ENCODE measurements at places on chromosomes 6 and 20. TPM values are rescaled to one million over a fixed set of nuclear protein-coding genes. Genes with fewer than 3 reads are reported as not detected.
A peak's percentile ranks its signal among the peaks of the same experiment; 100 is the strongest.

DNA sequence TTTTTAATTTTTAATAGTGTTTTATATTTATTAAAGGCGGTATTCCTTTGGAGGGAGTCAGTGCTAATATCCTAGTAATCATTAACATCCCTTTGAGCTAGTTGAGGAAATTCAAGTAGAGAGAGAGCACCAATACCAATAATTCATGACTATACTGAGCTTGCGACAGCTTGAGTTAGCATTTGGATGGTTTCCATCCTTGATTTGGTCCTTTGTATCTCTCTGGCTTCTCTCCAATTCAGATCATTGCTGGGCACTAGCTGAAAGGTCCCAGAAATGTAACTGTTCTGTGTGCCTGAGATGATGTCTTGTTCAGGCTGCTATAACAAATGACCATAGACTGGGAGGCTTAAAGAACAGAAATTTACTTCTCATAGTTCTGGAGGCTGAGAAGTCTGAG is 77.0 kb downstream of the RNF144B start:
- DNase-seq, result no peak

DNA sequence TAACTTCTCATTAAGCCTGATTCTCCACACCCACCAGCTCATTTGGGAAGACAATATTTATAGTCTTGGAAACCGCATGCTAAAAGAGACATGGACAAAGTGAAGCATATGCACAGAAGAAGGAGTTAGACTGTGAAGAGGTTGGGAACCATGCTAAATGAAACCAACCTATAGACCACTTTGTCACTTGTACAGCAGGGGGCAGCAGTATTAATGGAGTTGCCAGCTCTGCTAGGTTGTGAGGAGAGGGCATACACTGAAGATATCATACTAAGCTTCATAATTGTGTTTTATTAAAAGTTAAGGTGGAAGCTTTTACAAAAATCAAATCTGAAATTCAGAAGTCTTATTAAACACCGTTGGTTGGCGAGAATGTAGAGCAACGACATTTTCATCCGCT is 38.3 kb upstream of the HMGCLL1 start:
- no peak for DNase-seq

GRCh38 chr6:159929819-159930218 is 39.0 kb downstream of the MAS1 start:
- DNase-seq, result peak; percentile 12

DNA sequence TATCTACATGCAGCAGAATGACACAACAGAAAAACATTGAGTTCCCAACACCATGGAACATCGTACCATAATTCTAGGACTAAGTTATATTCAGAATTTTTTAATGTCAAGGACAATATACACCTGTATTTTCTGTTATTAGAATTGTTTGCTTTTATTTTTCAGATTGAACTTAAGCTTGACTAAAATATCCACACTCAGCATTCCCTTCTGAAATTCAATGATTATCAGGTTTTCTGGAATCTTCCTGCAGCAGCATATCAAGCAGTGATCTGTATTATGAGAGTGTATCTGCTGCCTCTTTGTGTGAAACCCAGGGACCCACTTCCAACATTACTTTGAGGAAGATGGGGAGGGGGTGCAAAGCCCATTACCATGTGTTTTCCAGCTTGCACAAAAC is 578.6 kb upstream of the JAG1 start:
- no peak for DNase-seq

DNA sequence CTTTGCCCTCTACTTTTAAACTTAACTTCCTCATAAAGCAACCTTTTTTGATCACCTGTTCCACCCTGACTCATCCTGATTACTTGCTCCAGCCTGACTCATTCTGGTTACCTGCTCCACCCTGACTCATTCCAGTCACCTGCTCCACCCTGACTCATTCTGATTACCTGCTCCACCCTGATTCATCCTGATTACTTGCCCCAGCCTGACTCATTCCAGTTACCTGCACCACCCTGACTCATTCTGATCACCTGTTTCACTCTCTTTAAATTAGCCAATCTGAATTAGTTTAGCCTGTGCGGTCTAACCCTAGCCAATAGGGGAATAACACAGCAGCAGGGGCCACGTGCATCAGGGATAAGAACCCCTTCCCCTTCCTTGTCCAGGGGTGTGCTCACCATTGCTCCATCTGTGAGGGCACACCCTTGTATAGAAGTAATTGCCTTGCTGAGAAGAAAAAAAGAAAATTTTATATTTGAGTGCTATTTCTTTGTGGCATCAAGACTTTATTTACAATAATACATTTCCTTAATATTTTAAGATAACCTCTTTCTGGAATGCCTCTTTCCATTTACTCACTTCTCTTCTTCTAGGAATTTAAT is 17.9 kb downstream of the HLA-G start:
- DNase-seq, result peak; percentile 47

DNA sequence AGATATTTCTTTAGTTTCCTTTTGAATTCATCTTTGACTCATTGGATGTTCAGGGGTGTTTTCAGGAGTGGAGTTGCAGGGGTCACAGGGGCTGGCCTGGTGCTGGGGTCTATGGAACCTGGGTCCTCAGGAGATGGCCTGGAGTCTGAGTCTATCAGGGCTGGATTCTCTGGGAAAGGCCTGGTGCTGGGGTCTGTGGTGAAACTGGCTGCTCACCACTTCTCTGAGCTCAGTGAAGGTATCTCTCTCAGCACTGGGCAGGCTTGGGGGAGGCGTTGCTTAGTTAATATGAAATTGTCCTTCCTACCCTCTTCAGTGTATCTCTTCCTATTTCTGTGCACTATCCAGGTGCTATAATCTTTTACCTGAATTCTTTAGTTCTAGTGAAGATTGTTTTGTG is 83.1 kb upstream of the SLC24A3 start:
- no peak for DNase-seq

- DNase-seq, result no peak
These were observed 28.0 kb upstream of the TULP4 start for GRCh38 chr6:158284007-158284875.

- DNase-seq, result no peak
These were observed 26.4 kb upstream of the MCM3 start for GRCh38 chr6:52310932-52311331.

DNA sequence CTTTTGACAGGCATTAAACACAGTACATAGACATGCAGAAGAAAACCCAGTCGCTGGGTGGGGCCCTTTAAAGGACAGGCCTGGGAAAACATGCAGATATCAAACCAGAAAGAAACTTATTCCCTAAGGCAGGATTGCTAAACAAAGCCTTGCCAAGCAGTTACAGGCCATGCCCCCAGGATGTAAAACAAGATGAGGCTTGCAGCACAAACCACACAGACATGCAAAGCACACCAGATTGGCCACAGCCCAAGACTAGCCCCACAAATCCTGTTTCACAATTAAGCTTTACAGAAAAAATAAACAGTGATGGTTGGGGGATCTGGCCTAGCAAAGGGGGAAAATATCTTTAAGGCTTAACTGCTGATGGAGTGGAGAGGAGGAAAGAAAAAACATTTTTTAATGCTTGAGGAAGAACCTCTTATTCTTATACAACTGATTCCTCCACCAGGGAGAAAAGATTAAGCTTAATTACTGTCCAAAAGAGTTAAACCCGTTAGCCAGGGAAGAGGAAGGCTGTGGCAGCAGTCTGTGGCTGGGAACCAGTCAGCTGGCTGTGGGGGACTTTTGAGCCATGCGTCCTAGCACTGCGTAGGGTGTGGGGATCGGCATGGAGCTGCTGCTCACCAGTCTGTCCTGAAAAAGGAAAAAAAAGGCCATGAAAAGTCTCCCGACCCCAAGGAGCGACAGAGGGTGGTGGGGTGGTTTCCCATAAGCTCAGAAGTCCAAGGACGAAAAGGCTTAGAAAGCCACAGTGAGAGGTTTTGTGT is 28.4 kb downstream of the COL19A1 start:
- no peak for DNase-seq

DNA sequence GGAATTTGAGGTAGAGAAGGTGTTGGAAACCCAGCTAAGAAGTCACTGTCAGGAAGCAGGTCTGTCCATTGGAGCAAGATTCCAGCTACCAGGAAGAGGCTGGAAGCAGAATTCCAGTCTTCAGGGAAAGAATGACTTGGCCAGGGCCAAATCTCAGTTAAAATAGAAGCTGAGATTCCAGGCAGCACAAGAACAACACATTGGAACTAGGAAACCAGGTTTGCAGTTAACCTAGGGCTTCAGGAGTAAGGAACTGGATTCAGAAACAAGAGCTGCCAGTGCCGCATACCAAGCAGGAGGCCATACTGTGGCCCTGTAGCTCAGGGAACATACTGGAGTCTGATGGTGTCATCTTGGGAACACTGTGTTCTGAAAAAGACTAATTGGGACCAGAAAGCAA is 73.7 kb upstream of the FUCA2 start:
- DNase-seq, result no peak

DNA sequence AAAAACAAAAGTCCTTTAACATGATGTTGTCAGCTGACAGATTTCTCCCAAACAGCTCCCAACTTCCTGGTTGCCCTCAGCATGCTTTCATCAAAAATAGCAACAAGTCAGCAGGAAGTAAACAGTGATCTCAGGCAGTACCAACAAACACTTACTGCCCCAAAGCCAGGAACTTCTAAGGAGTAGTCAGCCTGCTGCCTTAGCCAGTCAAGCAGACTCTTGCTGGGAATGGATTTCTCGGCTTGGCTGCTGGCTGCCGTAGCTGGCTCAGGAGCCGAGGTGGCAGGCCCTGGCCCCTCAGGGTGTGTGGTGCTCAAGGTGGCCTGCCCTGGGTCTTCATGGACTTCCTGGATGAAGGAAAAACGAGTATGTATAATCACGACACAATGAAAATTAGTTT is 46.6 kb upstream of the EMILIN3 start:
- no peak for DNase-seq

DNA sequence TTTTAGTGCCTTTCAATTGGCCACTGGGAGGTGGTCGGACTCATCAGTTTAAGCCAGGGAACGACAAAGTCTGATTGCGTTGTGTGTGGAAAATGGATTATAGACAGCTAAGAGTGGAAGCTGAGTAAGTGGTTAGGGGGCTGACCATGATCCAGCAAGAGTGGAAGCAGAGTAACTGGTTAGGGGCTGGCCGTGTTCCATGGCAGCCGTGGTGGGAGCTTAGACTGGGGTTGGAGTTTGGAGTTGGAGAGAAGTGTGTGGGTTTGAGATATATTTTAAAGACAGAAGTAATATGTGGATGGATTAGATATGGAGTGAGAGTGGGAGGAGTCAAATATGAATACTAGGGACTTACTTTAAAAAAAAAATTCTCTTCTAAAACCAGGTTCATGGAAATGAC is 41.7 kb downstream of the LRRN4 start:
- DNase-seq, result no peak

- peak; percentile 86 for DNase-seq
These were observed 51.8 kb downstream of the SSR1 start for GRCh38 chr6:7261032-7261841.

DNA sequence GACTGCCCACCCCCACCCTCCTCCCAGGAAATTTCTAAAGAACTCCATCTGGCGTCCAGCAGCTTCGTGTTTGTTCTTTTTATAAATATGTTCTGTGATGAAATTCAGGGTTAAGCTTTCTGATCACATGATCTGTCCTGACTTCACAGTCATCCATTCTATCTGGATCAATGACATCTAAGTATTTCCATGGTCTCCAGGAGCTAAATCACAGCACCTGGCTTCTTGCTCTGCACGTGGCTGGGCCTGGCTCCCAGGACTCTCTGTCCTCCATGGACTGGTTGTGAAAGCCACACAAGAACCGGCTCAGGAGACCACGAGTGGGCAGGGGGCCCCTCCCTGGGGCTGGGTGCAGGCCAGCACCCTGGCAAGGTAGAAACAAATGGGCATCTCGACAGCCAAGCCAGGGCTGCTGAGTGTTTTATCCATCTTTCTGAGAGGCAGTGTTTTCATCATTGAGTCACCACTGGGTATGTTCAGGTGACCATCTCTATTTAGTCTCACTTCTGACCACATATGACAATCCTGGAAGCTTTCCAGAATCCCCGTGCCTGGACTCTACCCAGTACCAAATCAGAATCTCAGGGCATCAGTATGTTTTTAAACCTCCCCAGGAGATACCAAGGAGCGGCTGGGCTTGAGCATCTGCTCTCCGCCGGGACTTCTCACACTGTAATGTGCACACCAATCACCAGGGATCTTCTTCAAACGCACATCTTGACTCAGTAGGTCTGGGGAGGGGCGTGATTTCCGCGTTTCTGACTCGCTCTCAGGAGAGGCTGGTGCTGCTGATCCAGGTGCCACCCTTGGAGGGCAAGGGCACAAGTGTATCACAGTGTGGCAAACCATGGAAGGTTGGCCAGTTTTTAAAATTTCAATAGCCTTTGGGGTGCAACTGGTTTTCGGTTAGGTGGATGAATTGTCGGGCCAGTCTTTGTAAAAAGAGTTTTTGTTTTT is 31.6 kb upstream of the PXDC1 start:
- no peak for DNase-seq

DNA sequence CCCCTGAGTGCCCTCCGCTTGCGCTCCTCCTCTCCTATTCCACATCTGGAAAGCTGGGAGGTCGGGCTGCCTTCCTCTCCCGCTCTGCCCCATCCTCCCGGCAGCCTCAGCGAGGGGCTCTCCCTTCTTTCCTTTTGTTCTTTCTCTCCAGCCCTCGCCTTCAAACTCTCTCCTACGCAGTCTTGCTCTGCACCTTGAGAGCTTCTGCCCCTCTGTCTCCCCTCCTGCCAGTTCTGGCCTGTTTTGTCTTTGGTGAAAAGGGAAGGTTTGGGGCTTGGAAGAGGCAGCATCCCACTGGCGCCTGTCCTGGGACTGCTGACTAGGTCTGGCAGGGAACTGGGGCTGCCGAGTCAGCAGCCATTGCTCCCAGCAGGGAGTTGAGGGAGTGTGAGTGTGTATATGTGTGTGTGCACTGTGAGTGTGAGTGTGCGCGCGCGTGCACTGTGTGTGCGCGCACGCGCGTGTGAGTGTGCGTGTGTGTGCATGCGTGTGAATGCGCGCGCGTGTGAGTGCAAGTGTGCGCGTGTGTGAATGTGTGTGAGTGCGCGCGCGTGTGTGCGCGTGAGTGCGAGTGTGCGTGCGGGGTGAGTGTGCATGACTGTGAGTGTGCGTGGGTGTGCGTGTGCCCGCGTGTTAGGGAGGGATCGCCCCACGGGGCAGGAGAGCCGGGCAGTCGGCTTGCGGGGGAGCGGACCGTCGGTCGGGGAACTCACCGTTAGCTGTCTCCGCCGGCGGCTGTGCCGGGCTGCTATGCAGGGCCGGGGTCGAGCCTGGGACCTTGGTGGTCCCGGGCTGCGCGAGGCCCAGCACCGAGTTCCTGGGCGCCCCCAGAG is 523 bp downstream of the CPXM1 start:
- DNase-seq, result no peak

DNA sequence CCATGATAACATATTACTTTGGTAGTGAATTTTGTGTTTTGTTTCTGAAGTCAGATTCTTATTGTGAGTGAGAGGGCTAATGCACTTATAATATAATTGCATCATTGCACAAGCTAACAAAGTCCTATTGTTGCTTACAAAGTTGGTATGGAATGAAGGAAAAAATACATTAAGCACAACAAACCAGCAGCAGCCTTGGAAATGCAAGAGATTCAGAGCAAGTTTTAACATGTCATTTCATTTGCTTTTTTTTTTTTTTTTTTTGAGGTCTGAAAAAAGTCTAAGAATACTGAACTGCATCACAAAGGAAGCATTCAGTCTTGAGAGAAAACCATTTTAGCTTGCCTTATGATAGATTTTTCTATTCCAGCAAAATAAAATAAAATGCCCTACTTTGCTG is 57.6 kb downstream of the PLCB4 start:
- DNase-seq, result no peak

GRCh38 chr6:142271476-142271875 is 30.3 kb upstream of the ADGRG6 start:
- no peak for DNase-seq

Gene RIPOR3
- total RNA-seq, result 15.7 TPM

Gene KCNK17
- not detected for total RNA-seq

Gene GPR63
- total RNA-seq, result 0.82 TPM

Gene ATP6V1G2
- total RNA-seq, result 0.82 TPM

Gene NMBR
- total RNA-seq, result not detected
